ENCODE measurements at places on chromosomes 5 and 9.

- no peak for DNase-seq
Measured at GRCh38 chr5:135608361-135608760, 29.6 kb upstream of the CXCL14 start.

DNA sequence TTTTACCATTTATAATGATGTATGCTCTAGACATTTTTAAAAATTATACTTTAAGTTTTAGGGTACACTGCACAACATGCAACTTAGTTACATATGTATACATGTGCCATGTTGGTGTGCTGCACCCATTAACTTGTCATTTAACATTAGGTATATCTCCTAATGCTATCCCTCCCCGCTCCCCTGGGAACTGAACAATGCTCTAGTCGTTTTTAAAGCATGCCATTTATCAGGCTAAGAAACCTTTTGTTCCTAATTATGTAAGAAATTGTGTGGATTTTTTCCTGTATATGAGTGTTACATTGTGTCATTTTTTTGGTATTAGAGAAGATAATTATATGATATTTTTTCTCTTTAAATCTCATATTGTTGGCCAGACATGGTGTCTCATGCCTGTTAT lies 72.8 kb upstream of the SGCD start:
- no peak for DNase-seq

DNA sequence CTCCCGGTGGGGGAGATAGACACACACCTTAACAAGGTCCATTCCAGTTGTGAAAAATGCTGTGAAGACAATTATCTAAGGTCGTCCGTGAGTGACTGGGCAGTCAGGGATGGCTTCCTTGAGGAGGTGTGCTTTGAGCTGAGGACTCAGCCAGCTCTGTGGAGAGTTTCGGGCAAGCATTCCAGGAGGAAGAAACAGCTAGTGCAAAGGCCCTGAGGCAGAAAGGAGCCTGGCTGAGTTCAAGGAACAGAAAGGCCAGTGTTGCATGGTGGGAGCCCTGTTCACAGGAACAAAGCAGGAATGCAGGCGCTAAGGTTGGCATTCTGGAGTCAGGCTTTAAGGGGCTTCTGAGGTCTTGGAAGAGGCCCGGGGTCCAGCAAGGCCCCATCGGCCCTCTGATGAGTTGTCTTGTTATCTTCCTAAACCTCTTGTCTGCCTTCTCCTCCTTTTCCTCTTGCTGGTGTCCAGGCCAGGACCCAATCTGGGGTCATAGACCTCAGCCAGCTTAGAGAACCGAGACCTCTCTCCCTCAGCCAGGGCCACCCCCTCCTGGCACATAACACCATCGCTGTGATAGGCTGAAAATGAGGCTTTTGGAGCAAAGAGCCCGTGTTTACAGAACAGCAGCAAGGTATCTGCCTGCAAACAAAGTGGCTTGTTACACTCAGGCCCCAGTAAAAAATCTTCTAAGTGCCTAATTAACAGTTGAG lies 270.2 kb upstream of the MVB12B start:
- DNase-seq: no peak

- DNase-seq: no peak
Measured at GRCh38 chr5:5980538-5980895, 397.8 kb downstream of the MED10 start.

DNA sequence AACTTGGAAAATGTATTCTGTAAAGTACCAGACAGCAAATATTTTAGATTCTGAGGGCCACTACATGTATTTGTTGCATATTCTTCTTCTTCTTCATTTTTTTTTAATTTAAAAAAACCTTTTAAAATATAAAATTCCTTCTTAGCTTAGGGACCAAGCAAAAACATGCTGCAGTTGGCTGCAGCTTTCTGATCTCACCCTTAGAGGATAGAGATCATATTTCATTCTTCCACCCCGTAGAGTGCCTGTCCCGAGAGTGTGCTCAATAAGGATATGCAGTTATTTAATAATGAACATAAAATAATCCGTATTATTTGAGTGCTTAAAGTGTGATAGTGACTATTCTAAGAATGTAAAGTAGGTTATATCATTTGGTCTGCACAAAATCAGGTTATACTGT lies 204.2 kb upstream of the CD180 start:
- no peak for DNase-seq

- DNase-seq: no peak
Measured at GRCh38 chr9:121888438-121888775, 204.7 kb downstream of the TTLL11 start.

DNA sequence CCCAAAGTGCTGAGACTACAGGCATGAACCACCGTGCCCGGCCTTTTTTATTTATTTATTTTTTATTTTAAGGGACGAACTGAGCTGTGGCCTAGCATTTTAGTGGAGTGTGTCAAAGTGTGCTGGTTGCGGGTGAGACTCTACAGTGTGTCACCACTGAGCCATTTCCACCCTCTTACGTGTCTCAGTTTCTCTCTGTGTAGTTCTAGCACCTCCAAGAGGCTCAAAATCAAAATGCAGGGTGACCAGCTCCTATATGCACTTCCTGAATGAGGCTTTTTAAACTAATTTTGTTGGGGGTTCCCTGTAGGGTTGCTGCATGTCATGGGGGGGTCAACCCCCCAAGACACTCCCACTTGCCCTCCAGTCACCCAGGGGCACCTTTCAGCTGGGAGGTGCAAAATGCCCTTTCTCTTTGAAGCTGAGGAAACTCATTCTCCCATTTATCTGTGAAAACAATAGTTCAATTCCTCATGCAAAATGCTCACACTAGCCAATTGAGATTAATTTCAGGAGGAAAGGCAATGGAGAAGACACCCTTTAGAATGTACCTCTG lies 69.3 kb downstream of the COL15A1 start:
- no peak for DNase-seq

GRCh38 chr9:34689116-34689470 lies 2.0 kb downstream of the CCL19 start:
- no peak for DNase-seq

GRCh38 chr9:105328872-105329718 lies 84.6 kb downstream of the SLC44A1 start:
- DNase-seq: no peak

DNA sequence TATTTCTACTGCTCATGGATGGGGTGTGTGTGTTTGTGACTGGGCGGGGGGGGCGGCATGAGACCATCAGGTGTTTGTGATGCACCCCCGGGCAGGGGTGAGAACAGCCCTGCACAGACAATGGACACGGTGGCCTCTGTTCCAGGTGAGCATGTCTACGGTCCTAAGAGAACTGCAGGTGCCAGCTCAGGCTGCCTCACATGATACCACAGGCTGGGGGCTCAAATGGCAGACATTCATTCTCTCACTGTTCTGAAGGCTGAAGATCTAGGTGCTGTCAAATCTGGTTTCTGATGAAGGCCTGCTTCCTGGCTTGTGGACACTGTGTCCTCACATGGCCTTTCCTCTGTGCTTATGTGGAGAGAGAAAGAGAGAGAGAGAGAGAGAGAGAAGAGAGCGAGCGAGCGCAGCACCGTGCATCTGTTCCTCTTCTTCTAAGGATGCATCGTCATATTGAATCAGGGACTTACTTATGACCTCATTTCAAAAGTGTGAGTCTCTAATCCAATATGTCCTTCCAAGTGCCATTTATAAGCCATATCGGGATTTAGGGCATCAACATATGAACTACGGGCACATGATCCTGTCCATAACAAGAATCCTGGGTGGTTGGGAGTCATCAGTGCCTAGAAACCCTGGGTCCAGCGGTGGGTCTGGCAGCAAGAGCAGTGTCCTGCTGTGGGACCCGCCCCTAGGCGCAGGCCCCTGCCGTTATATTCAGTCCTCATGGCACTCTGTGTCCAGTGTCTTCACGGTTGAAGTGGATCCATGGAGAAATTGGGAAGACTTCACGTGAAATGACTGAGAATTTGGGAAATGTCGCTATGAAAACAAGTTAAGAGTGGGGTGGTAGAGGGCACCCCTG lies 42.5 kb downstream of the NXNL2 start:
- no peak for DNase-seq

DNA sequence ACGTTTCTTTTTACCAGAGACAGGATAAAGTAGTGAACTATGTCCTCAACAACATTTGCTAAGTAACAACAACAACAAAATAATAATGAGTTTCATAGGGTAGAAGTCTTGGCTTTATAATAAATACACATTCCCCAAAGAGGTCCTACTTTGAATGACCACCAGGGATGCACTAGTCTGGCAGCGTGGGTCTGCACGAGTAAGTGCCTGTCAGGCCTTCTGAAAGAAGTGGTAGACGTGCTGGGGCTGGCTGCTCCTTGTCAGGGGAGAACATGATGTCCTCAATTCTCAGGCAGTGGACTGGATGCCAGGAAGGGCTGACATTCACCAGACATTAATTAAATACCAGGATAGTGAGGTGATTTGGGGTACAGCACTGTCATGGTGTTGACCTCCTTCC lies 331.1 kb downstream of the TMEM38B start:
- DNase-seq: no peak

DNA sequence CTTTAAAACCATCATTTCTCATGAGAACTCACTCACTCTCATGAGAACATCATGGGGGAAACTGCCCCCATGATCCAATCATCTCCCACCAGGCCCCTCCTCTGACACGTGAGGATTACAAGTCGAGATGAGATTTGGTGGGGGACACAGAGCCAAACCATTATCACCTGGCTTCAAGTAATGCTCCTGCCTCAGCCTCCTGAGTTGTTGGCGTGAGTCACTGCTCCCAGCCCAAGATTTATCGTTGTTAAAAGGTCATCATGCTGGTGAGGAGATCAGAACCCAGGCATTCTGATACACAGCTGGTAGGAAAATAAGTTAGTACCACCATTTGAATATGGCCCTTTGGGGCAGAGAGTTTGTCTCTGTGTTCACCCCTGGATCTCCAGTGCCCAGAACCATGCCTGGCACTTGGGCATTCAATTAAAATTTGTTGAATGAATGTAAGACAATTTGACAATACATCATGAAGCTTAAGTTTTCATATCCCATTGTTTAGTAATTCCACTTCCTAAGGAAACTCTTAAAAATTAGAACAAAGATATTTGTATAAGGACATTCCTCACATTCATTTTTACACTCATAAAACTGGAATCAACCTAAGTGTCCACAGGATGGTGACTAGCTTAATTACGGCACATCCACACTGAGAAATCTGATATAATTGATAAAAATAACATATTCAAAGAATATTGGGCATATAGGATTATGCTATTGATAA lies 58.0 kb upstream of the COL15A1 start:
- no peak for DNase-seq

DNA sequence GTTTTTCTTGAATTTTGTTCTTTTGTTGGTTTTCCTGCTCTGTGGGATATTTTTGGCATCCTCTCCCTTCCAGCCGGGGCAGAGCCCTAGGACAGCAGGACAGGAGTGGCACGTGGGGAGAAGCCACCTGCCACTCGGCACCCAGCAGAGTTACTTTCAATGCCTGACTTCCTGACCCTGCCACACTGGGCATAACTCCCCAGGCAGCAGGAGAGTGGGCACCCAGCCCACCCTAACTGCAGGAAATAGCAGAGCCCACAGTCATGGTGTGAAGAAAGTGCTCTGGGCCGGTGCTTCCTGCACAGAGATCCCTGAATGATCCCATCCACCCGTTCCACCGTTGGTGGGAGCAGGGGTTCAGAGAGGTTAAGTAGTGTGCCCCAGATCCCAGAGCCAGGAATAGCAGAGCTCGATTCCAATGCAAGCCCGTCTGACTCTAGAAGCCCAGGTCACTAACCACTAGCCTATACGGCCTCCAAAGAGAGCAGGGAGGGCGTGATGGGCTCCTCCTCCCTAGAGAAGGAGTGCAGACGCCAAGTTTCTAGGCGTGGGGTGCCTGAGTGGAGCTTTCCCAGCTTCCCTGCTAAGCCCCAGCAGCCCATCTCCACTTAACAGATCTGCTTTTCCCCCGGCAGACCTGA lies 8.1 kb upstream of the NUP214 start:
- DNase-seq: no peak

DNA sequence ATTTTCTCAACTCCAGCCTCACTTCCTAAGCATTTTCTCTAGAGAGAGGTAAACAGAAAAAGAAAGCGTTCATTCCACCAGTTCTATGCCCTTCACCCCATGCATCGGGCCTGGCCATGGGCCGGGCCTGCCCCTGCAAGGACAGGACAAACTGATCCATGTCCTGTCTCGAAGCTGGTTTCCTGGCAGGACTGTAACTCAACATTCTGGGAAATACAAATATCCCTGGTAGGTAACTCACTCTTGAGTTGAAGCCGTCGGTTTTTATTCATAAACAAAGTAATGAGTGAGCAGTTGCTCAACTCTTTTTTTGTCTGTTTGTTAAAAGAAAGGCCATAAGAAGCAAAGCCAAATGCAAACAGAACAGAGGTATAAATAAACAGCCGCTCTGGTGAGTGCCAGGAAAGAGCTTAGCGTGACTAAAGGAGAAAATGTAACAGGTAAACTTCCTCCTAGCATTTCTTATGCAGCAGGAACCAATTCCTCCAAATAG lies 64.4 kb upstream of the DNAH5 start:
- no peak for DNase-seq

DNA sequence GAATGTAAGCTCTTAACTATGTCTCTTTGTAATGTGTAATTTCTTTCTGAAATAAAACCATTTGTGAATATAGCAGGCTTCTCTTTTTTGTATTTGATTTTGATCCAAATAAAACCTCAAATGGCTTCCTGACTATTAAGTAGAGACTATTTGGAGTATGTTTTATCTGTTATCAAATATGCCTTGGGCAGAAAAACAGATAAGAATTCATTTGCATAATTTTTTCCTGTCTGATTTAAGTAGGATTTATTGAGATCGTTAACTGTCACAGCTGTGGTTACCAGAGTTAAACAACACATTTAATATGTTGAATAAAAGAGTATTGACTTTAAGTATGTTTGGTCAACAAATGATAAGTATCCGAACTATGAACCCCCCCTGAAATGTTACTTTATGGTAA lies 104.9 kb downstream of the MELK start:
- no peak for DNase-seq

DNA sequence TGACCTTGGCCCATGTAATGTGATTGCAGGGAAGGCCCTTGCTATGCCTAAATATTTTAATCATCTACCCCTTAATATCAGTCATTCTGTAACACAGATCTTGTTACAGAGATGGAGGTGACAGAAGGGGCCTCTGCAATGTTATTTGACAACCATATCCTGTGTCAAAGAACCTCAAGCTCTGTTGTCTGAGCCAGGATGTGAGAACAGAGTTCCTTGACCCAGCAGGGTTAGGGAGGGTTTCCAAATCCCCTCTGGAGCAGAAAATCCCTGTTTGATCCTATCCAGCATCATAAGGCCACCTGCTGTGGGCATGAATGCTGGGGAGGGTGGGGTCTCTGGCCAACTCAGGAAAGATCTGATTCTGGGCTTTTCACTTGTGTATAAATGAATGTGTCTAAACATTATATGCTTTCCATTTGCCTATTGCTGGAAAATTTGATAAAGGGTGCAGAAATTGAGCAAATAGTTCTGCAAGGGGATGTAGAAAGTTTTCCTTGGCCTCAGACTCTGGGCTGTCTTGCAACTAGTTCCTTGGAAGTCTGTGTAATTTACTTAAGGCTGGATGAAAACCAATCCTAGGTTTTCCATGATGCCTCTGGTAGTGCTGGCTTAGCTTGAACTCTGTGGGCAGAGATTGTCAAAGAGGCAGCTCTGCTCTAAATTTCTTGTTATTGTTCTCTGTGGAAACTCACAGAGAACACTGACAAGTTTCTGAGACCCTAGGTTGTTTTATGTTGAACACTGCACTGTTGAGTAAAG lies 71.0 kb downstream of the PGM5 start:
- no peak for DNase-seq

All from stimulated activated CD8-positive, alpha-beta memory T cell treated with anti-CD3 and anti-CD28 coated beads, Interleukin-7, amount 100 ng/mL, for 4 hours (primary cell).